Stimulated activated CD4-positive, alpha-beta T cell treated with anti-CD3 and anti-CD28 coated beads, Interleukin-2, amount 100 ng/mL, for 4 hours (primary cell): ENCODE measurements at places on chromosomes 1 and 21.

DNA sequence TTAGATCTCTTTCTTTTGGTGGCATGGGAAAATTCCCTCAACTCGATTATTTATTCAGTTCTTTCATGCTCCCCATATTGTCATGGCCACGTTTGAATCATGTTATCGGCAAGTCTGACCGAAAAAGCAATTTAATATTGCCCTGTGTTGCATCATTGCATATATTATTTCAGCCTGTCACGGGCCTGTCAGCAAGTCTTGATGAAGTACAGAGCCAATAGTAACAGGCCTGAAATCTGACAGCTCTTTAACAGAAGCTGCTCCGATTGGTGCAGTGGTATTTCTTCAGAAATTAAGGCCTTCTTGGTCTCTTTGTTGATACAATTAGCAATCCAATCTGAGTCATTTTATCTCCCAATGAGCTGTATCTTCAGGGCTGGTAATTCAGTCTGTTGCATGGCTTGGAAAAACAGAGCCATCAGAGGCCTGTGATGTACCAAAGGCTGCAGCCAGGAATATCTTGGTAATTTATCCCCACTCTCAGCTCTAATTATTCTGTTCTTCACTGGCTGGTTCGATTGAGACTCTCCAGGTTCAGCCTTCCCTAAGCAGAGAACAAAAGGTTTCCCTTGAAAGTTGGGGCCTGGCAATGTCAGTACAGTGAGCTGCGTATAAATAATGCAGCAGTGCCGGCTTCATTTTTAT, 149.5 kb downstream of the FGGY start:
- no peak for DNase-seq

GRCh38 chr21:41158026-41158425, 9.9 kb upstream of the BACE2 start:
- DNase-seq = no peak

DNA sequence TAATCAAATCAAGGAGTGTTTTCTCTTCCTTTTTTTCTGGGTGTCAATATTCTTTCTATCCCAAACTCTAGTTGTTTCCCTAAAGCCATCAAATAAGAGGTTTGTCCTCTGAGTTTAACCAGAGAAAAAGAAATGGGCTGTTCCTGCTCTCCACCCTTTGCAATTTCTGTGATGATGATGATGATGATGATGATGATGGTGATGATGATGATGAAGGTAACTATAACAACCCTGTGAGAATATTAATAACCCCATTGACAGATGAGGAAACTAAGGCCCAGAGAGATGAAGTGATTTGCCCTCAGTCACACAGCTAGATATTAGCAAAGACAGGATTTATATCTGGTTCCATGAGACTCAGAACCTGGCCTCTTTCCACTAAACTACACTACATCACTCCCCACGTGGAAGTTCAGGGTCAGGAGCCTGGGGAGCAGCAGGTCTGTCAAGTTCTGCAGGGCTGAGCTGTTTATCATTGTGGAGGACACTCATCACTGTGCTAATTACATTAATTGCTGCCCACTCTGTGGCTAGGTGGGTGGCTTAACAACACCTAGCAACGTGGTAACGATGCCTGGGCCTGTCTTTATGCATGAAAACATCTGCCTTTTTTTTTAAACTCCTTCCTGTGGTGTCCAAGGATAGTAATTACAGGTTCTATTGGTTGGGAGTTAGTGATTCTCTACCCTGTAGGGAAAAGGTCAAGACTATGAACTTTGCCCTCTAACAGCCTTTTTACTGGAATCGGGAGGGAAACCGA, 19.0 kb upstream of the JUN start:
- DNase-seq = no peak

DNA sequence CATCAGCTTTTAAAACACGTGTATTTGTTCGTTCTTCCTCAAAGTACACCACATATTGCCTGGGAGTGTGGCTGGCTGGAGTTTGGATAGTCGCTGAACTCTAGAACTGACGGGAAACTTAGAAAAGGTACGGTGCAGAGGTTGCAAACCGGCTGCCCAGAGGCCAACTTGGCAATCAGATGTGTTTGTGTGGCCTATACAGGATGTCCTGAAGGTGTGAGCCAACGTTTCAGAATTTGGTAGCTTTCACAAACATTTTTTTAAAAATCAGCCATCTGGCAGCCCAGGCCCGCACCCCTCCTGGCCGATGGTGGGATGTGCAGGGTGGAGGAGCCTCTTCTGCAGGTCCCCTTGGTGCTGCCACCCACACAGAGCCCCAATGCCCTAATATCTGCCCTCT, 73.6 kb upstream of the SLC25A33 start:
- DNase-seq = no peak

DNA sequence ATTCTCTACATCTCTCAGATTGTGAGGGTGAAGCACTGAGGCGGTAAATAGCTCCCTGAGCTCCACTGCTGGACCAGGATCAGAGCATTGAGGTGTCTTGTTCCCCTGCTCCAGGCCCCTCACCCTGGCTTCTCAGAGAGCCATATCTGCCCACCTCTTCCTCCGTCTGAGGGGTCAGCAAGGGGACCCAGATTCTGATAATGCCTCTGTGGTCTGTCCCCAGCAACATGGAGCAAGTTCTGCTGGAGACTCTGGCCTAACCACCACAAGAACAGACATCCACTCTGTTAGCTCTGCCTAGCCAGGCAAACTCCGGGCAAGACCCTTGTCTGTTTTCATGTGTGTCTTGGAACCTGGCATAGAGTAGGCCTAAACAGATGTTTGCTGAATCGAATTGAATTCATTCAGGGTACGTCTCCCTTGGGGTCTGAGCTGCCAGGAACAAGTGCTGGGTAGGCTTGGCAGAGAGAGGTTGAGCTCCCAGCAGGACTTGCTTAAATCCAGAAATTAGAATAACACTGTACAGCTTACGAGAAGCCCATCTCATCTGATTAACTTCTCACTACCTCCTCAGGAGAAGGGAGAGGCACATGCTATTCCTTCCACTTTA, 2.3 kb downstream of the TRAF5 start:
- DNase-seq = no peak
